ENCODE measurements at places on chromosomes 5 and 9.

DNA sequence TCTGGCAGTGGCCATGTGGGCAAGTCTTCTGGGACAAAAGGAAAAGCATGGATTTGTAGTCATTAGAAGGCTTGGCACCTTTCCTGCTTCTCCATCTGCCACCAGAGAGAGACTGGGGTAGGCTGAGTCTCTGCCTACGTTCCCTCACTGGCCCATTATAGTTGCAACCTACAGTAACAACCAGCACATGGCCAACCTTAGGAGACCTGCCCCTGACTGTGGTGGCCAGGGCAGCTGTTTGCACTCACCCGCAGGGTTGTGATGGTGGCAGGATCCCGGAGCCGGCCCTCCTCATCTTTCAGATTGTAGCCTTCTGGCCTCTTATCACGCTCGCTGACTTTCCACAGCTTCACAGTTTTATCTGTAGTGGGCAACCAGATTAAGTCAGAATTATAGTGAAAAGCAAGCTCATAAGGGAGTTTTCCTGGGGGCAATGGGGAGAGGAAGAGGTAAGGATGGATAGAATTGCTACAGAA is 174.9 kb upstream of the GPR151 start:
- DNase-seq = no peak

DNA sequence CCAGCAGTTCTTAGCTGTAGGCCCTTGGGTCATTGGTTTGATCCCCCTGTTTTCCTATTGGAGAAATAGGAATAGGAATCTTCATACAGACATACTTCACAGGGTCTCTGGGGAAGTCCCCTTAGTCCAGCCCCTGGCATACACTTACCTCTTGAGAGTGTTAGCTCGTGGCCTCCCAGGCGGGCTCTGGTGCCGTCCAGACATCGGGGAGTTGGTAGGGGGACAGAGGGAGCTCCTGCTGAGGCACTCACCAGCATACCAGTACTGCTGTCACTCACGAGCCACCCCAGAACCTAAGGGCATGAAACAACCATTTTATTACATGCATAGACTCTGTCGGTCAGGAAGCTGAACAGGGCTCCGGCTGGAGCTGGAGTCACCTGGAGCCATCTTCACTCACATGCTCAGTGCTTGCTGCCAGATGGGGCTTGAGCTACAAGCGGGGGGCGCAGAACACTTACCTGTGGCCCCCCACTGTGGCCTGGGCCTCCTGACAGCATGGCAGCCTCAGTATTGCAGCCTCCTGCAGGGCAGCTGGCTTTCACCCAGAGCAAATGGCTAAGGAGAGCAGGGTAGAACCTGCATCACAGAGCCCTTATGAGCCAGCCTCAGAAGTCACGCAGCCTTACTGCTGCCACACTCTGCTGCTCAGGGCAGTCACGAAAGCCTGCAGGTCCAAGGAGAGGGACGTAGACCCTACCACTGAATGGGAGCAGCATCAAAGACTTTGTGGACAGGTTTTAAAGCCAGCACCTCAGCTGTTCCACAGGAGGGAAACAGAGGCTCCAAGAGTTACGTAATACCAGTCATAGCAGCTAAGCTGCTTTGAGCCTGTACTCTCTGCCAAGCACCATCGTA is 58.3 kb upstream of the ANGPTL2 start:
- DNase-seq = no peak

DNA sequence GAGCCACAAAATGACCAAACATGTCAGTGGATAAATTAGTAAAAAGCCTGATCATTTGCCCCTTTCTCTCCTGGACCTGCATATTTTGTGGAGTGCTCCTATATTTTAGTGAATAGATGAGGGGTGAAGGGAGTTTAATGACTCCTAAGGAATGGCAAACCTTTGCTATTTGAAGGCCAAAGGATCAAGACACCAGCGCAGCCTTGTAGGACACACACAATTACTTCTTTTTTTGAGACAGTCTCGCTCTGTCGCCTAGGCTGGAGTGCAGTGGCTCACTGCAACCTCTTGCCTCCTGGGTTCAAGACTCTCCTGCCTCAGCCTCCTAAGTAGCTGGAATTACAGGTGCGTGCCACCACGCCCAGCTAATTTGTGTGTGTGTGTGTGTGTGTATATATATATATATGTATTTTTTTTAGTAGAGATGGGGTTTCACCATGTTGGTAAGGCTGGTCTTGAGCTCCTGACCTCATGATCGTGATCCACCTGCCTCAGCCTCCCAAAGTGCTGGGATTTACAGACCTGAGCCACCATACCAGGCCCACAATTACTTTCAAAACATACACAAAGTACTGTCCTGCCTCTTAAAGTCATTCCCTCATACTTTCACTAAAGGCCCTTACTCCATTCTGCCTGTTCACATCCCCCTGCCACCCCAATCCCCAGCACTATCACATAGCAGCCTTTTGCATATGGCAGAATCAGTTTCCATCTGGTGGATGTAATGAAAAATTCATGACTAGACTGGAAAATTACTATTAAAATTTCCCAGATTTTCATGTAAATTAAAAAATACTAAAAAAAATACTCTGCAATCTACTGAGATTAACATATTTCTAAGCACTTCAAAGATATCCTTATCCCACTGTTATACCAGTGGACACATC is 60.4 kb downstream of the CSNK1A1 start:
- DNase-seq = no peak

GRCh38 chr5:103211576-103212561 is 46.7 kb upstream of the MACIR start:
- no peak for DNase-seq

GRCh38 chr9:130110596-130111021 is 56.9 kb downstream of the GPR107 start:
- DNase-seq = no peak

GRCh38 chr9:112043423-112043822 is 131.7 kb downstream of the SUSD1 start:
- DNase-seq = no peak

- DNase-seq = no peak
Measured at GRCh38 chr9:38162332-38163211, 93.5 kb upstream of the SHB start.

- DNase-seq = no peak
Measured at GRCh38 chr9:38523121-38523520, 97.3 kb downstream of the ANKRD18A start.

GRCh38 chr5:36606428-36607113 is at the start of gene SLC1A3:
TSS of gene SLC1A3 (plus strand) at chr5:36606606. CDS start at chr5:36608424, 1,818 bp downstream.
- peak; percentile 47 for DNase-seq

- DNase-seq = peak; percentile 41
Measured at GRCh38 chr9:96856363-96857286, 2.3 kb upstream of the ZNF782 start.

DNA sequence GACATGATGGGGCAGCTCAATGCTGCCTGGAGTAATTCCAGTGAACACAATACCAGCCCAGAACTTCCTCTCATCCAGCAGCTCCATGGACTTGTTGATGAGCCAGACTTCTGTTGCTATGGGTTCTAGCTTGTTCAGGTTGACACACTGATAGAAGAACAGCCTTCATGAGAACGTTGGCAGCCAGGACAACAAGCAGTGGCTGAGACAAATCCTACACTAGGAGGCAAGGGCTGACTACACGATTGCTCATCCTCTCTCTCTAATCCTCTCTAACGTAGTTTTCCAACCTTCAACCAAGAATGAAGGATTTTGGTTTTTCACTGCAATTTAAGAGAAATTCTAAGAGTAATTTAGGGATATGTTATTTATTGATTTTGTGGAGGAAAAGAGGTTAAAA is 67.8 kb downstream of the NIPSNAP3B start:
- no peak for DNase-seq

GRCh38 chr5:71832812-71833715 is 114.0 kb downstream of the CARTPT start:
- DNase-seq = no peak

GRCh38 chr9:123083680-123084079 is 50.2 kb downstream of the GPR21 start:
- DNase-seq = no peak

GRCh38 chr9:113612828-113613227 is 149.3 kb downstream of the RGS3 start:
- no peak for DNase-seq

DNA sequence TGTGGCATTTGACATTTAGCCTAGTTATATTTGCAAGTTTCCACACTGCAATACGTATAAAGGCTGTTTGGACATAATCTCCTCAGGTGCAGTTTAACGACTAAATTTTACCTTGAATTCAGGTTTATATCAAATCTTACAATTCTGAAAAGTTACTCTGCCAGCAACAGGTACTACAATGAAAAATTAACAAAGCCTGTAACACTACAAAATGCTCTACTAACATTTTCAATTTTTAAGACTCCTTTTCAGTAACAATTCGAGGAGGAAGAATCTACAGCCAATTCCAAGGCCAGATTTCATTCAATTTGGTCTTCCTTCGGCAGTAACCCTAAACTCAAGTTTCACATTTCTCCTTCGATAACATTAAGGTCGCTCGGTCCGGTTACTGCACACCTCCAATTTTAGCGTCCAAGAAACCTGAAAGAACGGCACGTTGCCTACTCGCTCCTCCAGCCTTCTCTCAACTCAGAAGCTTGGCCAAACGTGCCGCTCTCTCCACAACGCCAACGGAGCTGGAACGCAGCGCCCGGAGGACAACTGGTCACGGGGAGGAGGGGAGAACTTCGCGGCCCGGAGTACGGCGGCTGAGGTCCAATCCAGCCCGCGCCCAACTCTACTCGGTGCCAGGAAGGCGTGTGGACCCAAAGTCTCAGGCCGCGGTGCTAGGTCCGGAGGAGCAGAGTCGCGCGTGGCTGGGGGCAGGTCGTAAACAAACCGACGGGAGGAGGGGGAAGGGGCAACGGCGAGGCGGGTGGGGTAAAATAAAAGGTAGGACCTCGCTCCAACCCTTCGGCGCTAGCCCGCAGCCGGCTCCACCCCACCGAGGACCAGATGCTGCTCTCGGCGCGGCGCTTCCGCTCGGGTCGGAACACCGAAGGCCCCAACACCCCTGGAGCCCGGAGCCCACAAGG is 681 bp downstream of the FNIP1 start:
- DNase-seq = peak; percentile 12

GRCh38 chr9:69933445-69933844 is 110.2 kb upstream of the MAMDC2 start:
- no peak for DNase-seq

- no peak for DNase-seq
Measured at GRCh38 chr5:18023275-18023674, 389.0 kb downstream of the TAF11L14 start.

GRCh38 chr5:144102361-144102760 is 68.1 kb downstream of the YIPF5 start:
- no peak for DNase-seq

GRCh38 chr5:14855366-14855765 is 16.2 kb downstream of the ANKH start:
- DNase-seq = no peak

- DNase-seq = no peak
Measured at GRCh38 chr5:65749956-65750355, 28.0 kb downstream of the NLN start.

DNA sequence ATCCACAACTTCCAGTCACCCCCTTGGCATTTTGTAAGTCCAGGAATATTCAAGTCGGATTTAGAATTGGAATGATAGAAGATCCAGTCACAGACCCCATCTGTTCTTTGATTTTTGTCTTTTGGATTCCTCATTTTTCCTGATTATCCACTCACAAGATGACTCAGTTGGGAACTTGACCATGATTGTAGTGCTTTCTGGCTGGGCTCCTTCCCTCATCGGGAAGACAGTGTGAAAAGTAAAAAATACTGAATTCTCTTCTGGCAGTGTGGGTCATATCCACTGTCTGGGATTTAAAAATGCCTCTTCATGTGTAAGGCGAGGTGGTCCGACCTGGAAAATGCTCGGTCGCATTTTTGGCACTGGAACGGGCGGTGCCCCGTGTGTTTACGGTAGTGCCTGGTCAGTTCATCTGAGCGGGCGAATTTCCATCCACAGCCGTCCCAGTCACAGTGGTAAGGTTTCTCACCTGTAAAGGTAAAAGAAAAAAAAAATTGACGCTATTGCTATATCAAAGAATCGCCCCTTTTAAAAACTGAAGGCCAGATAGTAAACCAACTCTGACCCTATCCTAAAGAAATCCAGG is 4.0 kb downstream of the KLF4 start:
- DNase-seq = no peak

GRCh38 chr9:114030364-114030763 is 47.7 kb downstream of the AMBP start:
- no peak for DNase-seq

DNA sequence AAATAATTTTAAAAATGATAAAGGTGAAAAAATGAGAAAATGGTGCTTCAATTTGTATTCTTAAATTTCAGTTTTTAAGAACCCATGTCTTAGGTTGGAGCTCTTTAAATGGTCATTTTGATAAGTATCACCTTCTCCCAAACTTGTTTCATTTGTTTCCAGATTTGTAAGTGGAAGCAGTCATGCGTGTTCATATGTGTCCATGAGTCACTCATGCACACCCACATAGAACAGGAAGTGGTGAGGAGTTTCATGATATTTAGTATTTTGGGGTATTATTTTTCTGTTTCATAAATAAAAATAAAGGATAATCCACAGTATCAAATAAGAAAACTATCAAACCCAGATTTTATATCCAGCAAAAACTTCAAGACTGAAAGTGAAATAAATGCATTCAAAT is 570.4 kb upstream of the ST8SIA4 start:
- DNase-seq = no peak

DNA sequence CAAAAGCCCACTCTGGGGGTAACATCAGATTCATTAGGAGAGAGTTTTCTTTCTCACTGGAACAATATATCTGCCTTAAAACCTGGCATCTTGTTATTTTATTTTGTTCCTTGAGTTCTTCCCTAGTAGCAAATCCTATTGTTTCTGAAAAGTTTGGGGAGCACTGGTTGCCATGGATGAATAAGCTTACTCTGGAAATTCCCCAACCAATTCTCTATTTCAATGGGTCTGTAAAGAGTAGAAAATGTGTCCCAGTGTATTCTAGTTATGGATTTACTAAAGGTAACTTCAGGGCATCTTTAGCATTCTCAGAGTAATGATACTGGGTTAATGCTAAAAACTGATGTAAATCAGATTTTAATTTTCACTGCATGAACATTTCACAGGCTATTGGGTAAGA is 94.2 kb upstream of the S1PR3 start:
- no peak for DNase-seq

DNA sequence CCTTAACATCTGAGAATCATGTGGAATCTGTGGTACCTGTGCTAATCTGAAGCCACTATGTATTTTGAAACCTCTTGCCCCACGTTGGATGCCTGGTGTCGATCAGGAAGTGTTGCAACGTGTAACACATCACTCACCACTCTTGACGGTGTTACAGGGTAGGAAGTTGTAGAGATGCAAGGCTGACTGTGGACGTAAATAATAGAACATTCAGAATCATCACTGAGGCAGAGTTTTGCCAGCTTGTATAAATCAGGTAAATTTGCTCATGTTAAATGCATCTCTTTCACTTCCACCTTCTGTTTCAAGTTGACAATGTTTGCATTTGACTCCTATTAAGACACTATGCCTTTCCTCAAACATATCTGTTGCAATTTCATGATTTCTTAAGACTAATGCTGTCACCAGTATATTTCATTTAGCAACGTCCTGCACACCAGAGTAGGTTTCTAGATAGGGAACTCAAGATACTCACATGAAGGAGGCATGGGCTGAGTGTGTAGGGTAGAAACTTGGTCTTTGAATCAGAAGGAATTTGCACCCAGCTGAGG is 38.1 kb downstream of the BASP1 start:
- peak; percentile 96 for DNase-seq

GRCh38 chr5:111776913-111777781 is 20.2 kb upstream of the NREP start:
- DNase-seq = no peak

- no peak for DNase-seq
Measured at GRCh38 chr5:175422058-175422457, 21.9 kb downstream of the DRD1 start.

- DNase-seq = peak; percentile 79
Measured at GRCh38 chr9:112750016-112750763, at the start of gene SNX30. TSS of gene SNX30 (plus strand) at chr9:112750760. CDS start at chr9:112751002, 242 bp downstream.

GRCh38 chr5:12343558-12343957 is 439.3 kb upstream of the CTNND2 start:
- DNase-seq = no peak

Data from HL-60 (cell line).